Stimulated activated CD8-positive, alpha-beta memory T cell treated with anti-CD3 and anti-CD28 coated beads, Interleukin-7, amount 100 ng/mL, for 48 hours (primary cell): ENCODE measurements at places on chromosomes 2 and 18.

DNA sequence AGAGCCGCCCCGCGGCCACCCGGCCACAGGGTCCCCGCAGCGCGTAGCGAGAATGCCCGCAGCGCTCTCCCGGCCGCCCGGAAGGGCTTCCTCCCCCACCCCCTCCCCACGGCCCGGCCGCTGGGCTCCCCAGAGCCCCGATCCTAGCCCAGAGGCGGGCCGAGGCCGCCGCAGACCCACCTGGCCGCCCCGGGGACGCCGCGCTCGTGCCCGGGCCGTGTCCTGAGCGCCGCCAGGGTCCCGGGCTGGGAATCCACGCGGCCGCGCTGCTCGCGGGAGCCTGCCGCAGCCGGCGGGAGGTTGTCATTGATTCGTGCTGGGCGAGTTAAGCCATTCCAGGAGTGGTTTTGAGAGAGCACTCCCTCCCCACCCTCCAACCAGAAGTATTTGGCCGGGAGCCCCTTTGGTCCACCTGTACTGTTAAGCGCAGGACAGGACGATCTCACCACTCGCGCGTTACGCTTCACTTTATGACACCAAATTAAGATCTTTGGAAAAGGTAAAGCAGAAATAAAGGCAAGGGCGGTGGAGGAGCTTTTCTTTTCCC lies 206.4 kb upstream of the SMAD2 start:
- DNase-seq, result no peak

DNA sequence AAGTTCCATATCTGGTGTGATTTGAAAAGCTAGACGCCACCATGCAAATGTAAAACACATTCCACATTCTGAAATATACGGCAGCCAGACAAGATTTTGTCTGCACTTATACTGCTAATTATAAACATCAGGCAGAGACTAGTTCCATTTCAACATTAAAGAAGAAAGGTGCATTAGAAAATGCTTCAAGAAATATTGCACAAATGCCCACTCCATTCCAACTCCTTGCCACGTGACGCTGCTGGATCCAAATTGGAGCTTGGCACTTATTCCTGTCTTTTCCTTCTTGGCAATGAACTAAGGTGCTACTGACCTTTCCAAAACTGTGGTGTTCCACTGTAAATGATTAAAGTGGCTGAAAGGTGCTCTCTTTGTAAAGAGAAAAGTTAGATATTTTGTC lies 6.3 kb downstream of the COL6A3 start:
- DNase-seq, result no peak

GRCh38 chr2:126496493-126496892 lies 159.5 kb upstream of the GYPC start:
- DNase-seq, result no peak

DNA sequence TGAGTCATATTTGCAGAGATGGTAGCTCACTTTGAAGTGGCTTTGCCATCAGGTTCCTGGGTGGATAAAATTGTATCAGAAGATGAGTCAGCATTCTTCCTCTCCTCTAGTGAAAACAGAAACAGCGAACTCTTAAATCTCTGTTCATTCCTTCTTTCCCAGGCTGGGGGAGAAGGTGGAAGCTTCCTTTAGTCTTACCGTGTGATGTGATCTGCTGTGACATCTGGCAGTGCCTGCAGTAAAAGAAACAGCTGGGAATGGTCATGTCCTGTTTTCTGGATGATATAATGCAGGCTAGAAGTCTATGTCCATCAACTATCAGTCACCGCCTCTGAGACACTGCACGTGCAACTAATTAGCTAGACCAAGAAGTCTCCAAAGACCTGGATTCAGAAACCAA lies 171.6 kb downstream of the VAPA start:
- no peak for DNase-seq

DNA sequence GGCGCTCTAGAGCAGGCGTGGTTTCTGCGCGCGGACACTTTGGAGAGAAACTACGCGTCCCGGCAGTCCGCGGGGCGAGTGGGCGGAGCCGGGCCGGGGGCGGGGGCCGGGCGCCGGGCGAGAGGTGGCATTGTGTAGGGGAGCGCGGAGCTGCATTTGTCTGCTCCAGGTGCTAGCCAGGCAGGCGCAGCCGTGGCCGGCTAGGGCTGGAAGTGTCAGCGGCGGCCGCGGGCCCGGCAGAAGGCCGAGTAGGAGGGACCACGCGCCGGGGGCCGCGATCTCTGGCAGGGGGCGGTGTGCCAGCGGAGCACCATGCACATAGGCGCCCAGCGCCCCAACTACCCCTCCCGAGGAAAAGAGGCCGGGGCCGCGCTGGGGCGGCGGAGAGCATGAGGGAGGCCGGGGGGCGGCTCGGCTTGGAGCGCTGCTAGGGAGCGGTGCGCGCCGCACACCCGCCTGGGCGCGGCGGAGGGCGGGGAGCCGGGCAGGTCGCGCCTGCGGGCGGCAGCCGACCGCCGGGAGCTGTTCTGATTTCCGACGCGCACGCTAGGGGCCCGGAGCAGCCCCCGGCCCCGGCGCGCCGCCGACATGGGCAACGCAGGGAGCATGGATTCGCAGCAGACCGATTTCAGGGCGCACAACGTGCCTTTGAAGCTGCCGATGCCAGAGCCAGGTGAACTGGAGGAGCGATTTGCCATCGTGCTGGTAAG lies at the start of gene FMNL2:
Gene FMNL2, plus strand, starts transcription at position 159 of the 710 bp plus-strand sequence.
- peak; percentile 27 for DNase-seq

DNA sequence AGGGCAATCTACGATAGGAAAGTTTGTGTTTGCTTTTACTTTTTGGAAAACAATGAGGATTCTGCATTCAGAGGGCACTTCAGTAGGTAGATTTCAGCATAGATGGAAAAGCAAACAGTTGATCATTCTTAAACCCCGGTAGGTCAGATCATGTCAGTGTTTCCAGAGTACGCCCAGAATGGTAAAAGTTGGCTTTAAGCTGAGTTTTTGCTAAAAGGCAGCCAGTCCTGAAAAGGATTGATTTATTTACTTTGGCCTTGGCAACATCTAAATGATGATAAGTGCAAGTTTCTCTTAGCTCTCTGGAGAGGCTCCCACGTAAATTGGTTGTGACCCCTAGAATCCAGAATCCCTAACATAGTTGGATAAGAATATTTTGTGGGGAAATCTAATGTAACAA lies 168.0 kb downstream of the DIS3L2 start:
- no peak for DNase-seq

DNA sequence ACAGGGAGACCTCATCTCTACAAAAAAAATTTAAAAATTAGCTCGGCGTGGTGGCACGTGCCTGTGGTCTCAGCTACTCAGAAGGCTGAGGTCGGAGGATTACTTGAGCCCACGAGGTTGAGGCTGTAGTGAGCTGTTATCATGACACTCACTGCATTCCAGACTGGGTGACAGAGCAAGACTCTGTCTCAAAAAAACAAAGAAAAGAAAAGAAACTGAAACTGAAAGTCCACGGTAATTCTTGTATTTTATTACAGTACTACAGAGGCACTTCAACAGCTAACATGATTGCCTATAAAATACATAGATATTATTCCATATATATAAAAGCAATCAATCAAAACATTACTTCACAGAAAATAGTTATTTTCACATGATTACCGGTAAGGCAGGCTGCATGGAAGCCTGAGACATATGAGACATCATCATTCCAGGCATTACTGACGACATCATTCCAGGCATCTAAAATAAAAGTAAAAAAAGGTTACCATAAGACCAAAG lies 23.1 kb downstream of the PRPF40A start:
- no peak for DNase-seq

DNA sequence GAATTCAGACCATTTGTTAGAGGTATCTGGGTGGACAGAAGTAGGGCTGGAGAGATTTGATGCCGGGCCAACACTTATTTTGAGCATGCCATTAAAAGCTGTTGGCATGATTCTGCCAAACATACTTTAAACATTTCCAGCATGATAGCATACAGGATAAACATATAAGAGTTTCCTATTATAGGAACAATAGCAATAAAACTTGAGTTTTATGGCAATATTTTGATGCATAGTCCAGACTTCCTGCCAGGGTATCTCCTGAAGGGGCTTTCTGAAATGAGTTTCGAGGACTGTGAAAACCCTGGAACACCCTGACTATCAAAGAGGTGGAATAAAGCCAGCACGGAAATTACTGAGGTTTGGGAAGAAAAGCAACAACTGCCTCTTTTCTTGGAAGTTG lies 1398.0 kb upstream of the NXPH2 start:
- no peak for DNase-seq

DNA sequence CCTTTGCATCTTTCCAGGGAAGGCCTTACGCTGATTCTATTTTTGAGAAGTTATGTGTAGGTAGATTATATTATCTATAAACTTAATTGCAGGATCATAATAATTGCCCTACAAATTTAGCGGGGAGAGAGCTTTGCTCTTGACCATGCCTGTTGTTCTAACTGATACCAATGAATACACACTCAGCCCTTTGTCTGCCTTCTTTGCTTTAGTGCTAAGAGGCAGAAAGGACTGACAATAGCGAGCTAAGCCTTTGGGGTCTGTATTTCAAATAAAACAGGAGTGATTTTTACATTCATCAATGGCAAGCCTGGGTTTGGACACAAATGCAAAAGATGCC lies 115.3 kb upstream of the STON1 start:
- DNase-seq, result no peak

DNA sequence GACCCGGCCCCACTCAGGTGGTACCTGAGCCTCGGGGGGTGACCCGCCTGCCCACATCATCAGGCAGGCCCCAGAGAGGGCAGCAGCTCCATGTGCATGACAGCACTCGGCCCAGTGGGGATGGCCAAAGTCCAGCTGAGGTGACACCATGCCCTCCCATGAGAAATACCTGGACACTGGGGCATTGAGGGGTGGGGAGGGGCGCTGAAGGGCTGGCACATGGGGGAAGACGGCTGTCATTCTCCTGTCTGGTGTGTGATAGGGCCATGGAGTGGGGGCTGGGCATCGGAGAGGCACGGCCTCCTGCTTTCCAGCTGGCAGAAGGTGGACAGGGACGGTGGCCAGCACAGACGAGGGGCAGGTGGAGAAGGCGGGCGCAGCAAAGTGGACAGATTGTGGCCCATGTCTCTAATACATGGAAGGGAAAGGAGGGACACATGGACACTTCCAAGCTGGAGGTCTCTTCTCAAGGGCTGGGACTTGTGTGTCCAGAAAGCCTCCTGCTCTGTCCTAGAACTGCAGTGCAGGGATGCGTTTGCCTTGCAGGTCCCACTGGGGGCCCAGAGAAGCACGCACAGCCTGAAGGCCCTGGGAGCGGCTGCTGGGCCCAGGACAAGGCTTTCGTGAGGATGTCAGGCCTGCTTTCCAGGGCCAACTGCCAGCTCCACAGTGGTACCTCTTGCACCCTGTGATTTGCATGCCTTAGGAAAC lies 302.2 kb downstream of the NDUFA10 start:
- no peak for DNase-seq

DNA sequence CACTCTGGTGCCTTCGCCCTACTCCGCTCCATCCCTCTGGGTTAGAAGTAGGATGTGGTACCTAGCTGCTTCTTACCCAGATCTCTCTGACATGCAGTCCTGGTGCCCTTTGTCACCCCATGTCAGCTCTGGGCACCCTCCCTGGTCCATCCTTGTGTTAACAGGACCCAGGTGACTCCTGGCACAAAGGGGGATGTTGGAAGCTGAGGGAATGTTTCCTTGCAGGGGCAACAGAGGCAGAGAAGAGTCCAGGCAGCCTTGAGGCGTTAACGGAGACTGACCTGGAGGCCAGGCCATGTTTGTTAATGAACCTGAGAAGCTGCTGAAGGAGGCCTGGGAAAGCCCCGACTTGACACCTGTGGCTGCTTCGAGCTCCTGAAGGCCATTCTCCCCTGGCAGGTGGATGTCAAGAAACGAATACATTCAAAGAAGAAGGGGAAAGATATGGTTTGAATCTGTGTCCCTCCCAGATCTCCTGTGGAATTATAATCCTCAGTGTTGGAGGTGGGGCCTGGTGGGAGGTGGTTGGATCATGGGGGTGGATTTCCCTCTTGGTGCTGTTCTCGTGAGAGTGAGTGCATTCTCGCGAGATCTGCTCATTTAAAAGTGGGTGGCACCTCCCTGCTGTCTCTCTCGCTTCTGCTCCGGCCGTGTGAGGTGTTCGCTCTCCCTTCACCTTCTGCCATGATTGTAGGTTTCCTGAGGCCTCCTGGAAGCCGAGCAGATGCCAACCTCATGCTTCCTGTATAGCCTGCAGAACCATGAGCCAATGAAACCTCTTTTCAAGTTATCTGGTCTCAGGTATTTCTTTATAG lies 31.4 kb downstream of the NPPC start:
- no peak for DNase-seq
